ENCODE measurements at places on chromosomes 11 and 22.

- no peak for DNase-seq
These were observed 25.3 kb downstream of the PDHX start for GRCh38 chr11:34941688-34942087.

- peak; percentile 47 for DNase-seq
These were observed 740.8 kb downstream of the DLG2 start for GRCh38 chr11:84886344-84886743.

DNA sequence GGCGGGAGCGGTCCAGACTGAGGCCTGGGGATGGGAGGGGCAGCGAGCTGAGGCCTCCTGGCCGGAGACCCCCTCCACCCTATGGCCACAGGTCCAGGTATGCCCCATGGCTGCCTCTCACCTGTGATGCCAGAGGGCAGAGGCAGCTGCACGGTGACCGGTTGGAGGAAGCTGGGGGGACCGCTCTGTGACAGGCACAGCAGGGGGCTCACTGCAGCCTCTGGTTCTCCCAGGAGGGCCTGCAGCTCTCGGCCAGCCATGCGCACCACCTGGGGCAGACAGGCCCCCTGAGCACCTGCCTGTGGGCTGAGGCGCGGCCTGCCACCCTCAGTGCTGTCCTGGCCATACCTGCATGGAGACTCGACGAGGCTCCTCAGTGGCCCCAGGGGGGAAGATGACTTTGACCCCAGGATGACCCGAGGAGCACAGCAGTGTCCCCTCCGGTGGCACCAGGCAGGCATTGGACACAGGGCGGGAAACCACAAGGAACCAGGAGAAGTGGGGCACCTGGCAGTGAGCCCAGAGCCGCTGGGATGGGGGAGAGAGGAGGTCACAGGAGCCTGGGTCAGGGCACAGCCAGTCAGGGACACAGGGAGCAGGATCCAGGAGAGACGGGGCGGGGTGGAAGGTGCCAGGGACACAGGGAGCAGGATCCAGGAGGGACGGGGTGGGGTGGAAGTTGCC is 3.2 kb upstream of the SLC25A22 start:
- no peak for DNase-seq

DNA sequence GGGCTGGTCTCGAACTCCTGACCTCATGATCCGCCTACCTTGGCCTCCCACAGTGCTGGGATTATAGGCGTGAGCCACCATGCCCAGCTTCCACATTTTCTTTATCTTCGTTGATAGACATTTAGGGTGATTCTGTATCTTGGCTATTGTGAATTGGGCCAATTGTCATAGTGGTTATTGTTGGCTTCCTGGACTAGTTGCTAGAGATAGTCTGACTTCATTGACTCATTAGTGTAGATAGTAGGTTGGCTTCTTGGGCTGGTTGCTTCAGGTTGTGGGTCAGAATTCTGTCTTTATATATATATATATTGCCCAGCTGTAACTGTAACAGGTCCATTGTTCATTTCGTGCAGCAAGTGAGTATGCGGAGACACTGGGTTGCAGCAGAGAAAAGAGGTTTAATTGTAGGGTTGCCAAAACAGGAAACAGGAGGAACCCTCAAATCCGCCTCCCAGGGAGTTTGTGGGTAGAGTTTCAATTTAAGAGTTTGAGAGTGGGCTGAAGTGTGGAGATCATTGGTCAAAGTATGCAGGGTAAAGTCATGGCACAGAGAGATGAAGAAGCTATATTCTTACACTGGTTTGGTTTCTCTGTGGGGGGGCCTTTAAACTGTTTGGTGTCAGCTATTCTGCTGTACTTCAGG is 22.0 kb downstream of the ATG13 start:
- no peak for DNase-seq

- DNase-seq, result no peak
These were observed 1.9 kb downstream of the SLC5A1 start for GRCh38 chr22:32044913-32045312.

DNA sequence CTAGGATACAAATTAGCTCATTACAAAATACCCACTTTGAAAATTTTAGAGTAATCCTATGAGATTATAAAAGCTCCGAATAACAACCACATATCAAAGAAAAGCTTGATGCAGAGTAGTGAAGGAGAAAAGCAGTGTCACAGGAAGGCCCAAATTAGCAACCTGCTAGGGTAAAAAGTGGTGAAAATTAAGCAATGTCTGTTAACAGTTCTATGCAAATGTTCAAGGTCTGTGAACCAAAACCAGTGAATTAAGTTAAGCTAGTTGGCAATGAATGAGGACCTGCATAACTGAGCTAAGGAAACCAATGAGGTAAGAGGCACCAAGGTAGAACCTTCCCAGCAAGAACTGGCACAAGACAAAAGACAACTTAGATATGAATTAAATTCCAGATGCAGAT is 29.6 kb downstream of the PRDM10 start:
- no peak for DNase-seq

DNA sequence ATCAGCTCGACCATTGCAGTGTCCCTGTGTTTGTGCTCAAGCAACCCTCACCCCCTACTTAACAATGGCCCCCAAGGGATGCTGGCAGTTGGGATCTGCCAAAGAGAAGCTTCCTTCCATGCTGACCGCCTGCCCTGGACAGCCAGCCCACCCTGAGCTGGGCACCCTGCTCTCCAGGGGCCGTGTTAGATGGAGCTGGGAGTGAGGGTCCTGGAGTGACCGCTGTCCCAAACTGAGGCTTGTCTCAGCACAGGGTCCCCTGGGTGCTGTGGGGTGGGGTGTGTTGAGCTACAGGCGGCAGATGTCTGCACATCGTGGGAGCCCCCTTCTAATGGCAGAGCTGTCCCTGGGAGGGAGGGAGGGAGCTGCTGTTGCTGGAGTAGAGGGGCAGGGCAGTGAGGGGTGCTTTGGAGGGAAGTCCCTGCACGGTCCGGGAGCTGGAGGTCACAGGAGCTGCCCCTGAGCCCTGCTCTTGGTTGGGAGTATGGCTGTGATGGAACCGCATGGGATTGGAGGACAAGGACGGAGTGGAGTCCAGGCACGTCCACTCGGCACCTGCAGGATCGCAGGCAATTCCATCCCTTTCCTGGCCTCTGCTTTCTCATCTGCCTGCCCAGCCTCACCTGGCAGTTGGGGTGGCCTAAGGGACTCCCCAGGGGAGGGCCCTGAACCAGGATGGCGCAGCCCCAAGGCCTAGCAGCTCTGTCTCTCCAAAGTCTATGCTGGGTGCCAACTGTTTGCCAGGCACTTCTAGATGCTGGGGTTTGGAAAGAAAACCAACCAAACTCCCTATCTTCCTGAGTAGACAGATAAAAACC is 126.3 kb downstream of the ARHGAP8 start:
- no peak for DNase-seq

DNA sequence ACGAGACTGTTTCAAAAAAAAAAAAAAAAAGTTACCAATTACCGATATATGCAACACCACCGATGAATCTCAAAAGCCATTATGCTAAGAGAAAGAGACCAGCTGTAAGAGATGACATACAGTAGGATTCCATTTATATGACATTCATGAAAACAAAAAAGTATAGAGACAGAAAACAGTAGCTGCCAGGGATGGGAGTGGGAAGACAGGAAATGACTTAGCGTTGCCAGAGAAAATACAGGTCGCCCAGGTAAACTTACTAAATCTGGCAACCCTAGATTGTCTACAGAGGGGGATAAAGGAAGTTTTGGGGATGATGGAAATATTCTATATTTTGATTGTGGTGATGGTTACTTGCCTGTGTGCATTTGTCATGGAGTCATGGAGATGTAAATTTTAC is 7.9 kb upstream of the C11orf24 start:
- DNase-seq, result no peak

- DNase-seq, result no peak
These were observed 84.6 kb downstream of the BUD13 start for GRCh38 chr11:116688202-116688540.

DNA sequence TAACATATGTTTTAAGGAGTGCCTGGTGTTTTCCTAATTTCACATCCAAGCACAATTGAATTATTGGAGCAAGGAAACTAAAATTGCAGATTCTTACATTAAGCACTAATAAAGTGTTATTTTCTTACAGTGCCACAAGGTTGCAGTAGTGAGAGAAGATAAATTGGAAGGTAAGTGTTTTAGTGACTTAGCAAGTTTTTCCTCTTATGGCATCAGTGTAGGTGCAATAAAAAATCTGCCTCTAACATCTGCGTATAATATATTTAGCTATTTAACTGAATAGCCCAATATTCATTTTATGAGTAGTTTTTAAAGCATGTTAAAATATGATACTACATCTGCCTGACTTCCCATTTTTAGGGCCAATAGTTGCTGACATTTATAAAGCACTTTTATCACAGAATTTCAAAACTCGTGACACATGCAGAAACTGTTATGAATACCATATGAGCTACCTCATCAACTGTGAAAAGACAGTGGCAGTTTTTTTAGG is 19.0 kb downstream of the POLD3 start:
- peak; percentile 86 for DNase-seq

DNA sequence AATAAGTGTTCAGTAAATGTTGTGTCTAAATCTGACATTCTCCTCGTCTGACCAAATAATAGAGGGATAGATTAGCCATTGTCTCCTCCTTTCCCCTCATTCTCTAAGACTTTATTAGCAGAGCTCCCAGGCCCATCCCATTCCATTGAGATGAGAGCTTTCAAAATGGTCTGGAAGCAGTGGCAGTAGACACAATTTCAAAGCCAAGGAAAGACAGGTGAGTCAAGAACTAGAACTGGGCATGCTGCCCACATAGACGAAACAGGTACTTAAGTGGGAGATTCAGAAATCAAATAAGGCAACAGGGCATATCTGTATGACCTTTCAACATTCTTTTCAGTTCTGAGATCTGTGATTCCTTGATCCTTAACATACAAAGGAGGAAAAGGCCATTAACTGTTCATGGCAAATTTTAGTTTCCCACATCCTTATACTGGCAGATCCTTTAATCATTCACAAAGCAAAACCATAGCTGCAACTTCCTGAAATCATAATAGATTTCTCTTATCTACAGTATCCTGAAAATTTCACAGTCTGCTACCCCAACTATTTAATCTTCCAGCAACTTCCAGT is 96.6 kb upstream of the KCNA4 start:
- no peak for DNase-seq

DNA sequence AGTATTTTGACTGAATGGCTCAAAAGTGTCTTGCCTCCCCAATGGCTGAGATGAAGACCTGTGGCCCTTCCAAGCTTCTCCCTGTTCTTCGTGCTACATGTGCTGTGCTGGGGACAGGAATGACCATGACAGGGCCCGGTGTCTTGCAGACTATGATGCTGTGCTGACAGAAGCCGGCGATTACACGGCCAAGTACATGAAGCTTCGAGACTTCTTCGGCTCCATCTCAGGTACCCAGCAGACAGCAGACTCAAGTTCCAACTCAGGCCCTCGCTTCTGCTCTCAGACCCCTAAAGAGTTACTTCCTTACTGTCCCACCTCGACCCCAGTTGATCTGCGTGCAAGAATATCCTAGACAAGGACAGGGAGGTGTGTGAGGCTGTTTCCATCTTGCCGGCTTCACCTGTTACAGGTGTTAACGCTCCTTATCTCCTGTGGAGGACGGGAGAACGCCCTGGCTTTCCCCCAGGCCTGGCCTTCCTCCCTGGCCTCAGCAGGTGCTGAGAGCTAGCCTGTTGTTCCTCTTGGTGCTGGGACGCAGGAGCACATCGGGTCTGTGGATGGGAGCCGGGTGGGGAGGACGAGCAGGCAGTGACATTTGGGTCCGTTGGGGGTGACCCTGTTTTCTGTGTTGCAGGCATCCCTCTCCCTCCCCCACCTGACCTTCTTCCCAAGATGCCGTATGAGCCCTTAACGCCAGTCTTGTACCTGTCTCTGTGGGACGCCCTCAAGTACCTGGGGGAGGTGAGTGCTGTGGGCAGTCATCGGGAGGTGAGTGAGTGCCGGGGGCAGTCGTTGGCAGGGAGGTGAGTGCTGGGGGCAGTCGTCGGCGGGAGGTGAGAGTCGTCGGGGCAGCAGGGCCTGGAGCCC is 38.1 kb downstream of the GLB1L2 start:
- DNase-seq, result no peak

- no peak for DNase-seq
These were observed 11.6 kb downstream of the SREBF2 start for GRCh38 chr22:41844513-41844912.

DNA sequence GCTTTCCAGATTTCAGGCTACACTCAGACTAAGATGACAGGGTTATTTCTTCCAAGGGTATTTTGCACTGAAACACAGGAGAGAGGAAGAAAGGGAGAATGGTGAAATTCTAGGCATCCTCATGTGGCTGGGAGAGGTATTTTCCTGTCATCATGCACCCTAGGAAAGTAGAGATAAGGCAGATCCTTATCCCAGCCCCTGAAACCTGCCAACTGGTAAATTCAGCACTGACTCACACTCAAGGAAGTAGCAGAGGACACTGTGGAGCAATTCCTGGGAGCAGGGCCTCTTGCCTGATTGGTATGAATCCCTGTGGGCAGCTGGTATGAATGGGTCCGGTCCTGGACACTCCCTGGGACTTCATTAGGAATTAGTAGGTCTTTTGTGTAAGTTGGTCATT is 37.6 kb upstream of the SLC5A1 start:
- peak; percentile 24 for DNase-seq

DNA sequence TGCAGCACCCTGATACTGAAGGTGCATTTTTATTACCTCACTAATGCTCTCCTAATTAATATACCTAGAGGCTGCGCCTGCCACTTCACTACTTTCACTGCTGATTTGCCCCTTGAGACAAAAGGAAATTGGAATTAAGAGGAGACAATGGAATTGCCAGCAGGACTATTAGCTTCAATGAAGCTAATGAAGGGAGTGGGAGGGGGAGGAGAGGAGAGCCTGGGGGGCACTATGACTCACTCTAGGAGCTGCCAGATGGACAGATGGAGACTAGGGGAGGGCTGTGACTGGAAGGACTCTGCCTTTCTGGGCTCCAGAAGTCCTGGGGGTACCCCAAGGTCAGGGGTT is 102.8 kb upstream of the DRD2 start:
- no peak for DNase-seq

DNA sequence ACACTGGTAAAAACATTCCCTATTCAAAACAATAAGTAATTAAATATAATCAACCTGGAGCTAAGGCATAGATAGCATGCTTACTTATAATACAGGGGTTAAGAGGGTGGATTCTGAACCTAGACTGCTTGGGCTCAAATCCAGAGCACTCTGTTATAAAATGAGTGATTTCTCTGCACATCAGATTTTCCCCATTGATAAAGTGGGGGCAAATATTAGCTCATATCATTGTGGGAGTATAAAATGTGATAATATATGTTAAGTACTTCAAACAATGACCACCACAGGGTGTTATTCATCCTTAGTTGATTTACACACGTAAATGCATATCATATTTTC is 139.4 kb downstream of the LUZP2 start:
- DNase-seq, result no peak

- no peak for DNase-seq
These were observed 23.6 kb upstream of the CACNG2 start for GRCh38 chr22:36727110-36727509.

DNA sequence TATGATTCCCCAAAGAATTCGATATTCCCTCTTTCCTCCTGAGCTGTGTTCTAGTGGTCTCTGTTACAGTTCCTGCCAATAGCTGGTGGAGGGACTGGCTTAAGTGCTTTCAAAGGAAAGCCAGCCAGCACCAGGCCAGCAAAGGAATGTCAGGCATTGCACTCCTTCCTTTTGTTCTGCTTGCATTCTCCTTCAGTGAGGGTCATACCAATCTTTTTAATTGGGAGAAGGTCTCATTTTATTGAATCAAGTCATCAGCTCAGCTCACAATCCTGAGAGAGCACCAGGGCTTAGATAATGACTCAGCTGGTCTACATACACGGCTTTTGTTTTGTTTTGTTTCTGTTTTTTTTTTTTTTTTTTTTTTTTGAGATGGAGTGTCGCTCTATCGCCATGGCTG is 222.9 kb downstream of the NAV2 start:
- peak; percentile 91 for DNase-seq

GRCh38 chr22:38844315-38845003 is 631 bp upstream of the NPTXR start:
- no peak for DNase-seq

Data from AG09309 (cell line).